Hippocampal formation (tissue), 2 donors: ENCODE measurements at places on chromosomes 5 and 9.

GRCh38 chr9:8183618-8184017 is 384.0 kb upstream of the DMAC1 start:
- DNase-seq = no peak

- no peak for DNase-seq
Measured at GRCh38 chr9:69768716-69769115, 8.9 kb upstream of the PTAR1 start.

- no peak for DNase-seq
Measured at GRCh38 chr9:21590058-21590996, 108.2 kb upstream of the IFNE start.

GRCh38 chr5:95050708-95051107 is 234.2 kb downstream of the MCTP1 start:
- no peak for DNase-seq

DNA sequence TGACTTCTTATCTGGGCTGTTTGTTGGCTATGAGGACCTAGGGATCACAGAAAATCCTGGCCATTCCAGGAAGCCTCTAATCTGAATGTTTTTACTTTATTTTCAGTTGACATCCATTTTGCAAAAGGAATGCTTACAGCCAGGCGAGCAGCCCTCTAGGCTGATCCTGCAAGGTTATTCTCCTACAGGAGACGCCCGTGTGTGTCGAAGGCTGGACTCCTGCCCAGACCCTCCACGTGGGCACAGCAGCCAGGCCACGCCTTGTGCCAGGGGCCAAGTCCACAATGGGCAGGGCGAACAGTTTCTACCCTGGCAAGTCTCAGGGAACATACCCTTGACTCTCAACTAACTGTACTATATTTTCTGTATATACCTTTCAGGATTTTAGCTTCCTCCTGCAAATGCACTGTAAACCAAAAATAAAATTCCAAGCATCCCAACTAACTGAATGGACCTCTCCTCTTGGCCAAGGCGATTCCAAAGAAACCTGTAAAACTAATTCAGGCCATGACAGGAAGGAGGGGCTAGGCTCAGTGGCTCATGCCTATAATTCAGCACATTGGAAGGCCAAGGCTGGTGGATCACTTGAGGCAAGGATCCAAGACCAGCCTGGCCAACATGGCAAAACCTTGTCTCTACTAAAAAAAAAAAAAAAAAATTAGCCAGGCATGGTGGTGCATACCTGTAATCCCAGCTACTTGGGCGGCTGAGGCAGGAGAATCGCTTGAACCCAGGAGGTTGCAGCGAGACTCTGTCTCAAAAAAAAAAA is 5.7 kb downstream of the CMBL start:
- DNase-seq = no peak

DNA sequence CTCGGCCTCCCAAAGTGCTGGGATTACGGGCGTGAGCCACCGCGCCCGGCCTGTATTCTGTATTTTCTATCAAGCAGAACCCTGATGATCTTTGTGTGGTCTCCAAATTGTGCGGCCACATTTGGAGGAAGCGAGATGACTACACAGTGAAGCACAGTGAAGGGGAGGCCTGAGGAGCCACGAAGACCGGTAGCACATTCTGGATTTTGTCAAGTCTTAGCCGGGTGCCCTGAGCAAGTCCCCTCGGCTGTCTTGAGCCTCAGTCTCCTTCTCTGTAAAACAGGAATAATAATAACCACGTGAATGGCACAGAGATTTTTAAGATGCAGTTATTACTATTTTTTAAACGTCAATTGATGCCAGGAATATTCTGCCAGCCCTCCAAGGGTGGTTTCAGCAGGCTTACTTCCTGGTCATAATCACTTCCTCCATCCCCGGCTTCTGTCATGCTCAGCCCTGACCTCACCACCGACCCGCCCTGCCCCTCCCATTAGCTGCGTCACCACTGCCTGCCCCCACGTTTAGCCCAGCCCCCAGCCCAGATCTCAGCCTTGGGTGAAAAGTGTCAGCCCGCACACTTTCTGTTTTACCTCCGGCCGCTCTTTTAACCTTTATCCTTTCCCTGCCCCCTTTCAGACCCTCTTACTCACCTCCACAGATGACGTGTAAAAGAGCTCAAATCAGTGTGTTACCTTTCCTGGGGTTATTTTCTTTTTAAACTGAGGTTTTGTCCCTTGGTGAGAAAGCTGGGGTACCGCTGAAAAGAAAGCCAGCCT is 27.0 kb upstream of the ERGIC1 start:
- no peak for DNase-seq

DNA sequence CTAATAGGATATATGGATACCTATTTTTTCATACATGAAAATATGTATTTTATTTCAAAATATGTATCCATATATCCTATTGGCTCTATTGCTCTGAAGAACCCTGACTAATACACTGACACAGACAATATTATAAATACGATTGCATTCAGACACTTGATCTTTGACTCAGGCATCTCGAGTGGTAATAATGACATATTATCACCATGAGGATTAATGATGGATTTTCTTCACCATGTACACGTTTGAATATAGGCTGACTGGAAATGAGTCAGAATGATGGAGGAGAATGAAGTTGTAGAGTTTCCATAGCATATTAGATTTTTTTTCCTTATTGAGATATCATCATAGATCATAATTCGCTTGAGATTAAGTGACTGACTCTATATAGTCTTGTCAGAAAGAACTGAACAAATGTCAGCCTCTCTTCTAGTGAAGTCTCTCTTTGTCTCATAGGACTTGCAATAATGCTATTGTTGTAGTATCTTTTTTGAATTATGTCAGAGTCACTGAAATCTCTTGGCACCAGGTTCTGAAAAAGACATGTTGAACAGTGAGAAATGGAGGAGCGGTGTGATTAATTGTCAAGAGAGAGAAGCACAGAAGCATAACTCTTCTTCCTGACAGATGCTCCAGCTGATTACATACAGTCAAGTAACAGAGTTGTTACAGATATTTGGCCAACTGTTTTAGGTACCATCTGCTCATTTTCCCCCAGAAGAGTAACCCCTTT is 41.4 kb upstream of the SLCO6A1 start:
- no peak for DNase-seq

GRCh38 chr9:89991204-89991790 is 386.5 kb downstream of the GADD45G start:
- DNase-seq = no peak

DNA sequence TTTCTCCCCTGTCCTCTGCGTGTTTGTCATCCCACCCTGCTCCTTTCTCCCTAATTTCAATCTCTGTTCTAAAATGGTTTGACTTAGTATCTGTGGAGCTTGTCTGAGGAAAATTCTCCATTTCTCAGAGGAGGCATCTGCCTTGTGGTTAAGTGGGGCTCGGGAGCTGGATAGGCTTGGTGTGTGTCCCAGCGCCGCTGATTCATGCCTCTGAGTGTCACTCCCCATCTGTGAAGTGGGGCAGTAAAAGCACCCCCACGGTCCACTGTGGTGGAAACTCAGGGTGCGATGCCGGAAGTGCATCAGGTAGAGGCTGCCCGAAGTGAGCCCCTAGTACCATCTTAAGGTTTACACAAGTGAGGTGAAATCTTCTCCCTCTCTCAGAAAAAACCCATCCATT is 37.6 kb downstream of the LRSAM1 start:
- DNase-seq = no peak

DNA sequence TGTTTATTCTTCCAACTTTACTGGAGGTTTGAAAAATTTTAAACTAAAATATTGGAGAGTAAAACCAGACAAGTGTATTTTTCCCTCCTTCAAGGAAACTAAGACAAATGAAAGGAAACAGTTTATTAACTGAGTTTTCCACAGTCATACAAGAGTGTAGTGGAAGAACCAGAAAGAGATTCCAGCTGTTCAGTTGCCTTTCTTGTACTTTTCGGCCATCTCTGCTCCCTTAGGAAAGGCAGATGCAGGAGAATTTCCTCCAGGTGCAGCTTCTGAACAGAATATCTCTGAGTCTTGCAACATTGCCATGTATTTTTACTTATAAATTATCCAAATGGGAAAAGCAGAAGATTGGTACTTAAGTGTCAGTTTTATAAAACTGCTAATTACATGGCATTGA is 217.1 kb downstream of the MAST4 start:
- no peak for DNase-seq

DNA sequence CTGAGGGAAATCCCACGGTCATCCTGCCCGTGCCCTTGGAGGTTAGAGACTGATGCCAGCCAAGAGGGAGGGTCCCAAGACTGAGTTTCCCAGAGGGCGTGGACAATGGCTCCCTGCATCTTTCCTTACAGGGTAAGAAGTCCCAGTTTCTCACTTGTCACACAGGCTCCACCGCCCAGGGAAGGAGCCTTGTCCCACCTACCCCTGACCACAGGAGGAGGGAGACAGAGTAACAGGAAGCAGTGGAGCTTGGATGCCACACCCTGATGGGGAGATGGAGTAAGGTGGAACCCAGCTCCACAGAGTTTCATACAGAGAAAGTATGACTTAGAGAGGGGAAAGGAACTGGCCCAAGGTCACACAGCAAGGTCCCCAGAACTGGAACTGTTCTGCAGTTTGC is 9.4 kb upstream of the CD74 start:
- no peak for DNase-seq

GRCh38 chr9:121984726-121985402 is 108.2 kb downstream of the TTLL11 start:
- DNase-seq = no peak

GRCh38 chr5:105088961-105089360 is 1526.4 kb upstream of the NUDT12 start:
- DNase-seq = no peak

- no peak for DNase-seq
Measured at GRCh38 chr9:69089082-69089481, 53.5 kb downstream of the FXN start.

DNA sequence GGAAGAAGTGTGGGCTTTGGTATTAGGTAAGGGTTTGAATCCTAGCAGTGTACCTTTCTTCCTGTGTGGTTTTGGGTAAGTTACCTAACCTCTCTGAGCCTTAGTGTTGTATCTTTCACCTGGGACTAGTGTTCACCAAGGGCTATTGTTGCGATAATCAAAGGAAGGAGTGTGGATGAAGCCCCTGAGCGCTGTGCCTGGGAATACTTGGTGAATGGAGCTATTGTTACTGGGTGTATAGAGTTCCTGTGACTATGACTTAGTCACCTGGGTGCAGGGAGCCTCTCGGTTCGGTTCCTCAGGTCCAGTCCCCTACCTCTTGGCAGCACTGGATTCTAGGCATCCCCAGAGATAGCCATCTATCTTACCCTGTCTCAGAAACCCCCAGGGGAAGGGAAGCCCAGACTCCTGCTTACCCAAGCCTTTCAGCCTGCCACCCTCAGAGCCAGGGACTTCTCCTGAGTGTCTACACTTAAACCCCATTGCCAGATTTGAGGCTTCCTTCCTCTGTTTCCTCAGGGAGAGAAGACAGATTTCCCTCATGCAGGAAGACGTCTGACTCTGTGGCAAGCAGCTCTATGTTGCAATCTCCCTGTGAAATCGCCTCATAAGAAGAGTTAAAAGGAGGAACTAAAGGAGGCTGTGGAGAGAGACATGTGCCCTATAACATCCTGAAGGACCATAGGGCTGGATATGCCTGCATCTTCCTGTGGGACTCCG is 181.0 kb upstream of the PITX1 start:
- no peak for DNase-seq

- no peak for DNase-seq
Measured at GRCh38 chr9:36416890-36417289, 16.8 kb upstream of the RNF38 start.

- no peak for DNase-seq
Measured at GRCh38 chr5:93580063-93580926, 724 bp downstream of the NR2F1-AS1 start.

DNA sequence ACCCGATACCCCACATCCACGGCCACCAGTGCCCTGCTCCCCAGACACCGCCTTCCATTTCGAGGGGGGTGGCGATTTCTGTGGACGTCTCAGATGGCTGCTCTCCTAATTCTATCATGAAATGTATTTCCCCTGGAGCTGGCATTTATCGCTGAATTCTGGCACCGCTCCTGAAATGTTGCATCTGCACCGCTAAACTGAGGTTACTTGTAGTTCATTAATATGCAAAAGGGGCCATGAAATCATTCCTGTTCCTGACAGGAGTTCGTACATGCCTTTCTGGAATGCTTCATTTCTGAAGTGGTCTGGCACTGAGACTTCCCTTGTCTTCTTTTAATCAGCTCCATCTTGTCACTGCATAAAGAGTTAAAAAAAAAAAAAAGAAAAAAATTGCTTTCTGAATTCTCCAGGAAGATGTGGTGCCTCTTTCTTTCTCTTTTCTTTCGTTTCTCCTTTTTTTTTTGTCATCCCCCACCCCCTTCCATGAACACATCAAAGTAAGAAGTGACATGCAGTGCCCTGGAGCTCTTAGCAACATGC is 97.7 kb upstream of the SMARCA2 start:
- no peak for DNase-seq

DNA sequence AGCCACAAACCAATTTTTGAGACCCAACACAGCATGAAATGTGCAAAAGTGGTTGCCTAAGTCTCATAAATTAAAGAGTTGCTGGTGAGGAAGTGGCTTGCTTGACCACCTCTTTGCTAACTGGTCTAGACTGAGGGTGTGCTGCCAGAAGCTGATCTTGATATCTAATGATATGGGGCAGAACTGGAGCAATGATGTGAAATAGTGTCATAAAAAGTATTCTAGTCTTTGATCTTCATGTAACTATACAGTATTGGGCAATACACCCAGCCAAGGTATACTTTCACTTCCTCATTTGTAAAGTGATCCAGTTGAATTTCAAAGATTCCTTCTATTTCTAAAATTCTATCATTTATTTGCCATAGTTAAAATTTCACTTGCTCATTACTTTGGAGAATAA is 5.9 kb upstream of the YTHDC2 start:
- DNase-seq = no peak

GRCh38 chr9:107425101-107426025 is 64.2 kb downstream of the KLF4 start:
- peak; percentile 10 for DNase-seq

GRCh38 chr5:139293202-139293506 is 386 bp upstream of the MATR3 start:
- DNase-seq = no peak

DNA sequence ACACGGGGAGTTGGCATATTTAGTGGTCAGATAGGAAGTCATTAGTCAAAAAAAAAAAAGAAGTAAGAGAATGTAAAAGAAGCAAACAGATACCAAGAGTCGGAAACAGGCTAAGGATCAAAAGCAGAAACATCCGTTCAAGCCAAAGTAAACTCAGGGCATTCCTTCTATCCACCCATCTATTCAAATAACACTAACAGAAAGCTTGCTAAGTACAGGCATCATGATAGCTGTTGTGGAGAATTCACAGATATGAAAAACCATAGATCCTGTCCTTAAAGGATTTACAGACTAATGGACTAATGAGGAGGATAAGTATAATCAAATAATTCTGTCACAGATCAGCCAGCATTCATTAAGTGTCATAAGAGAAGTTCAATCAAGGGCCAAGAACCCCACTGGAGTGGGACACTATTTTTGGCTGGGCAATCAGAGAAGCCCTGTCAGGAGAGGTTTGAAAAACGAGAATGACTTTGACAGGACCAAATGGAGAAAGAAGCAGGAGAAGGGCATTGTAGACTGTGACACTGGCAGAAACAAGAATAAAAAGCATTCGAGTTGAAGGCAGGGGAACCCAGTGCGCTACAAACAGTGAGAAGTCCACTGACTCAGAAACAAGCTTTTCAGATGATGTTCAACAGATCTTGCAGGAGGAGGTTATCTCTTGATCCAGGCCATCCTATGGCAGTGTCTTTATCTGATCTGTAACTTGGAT is 154.2 kb upstream of the TSLP start:
- no peak for DNase-seq

GRCh38 chr5:144460600-144460999 is 289.9 kb downstream of the KCTD16 start:
- DNase-seq = no peak
